ENCODE measurements at places on chromosomes 2 and 18. TPM values are rescaled to one million over a fixed set of nuclear protein-coding genes. Genes with fewer than 3 reads are reported as not detected.

GRCh38 chr2:4866198-4866597 lies 826.0 kb upstream of the SOX11 start:
- no peaks in the 10 kb centered on the region for H3K36me3 ChIP-seq
- no peaks in the 10 kb centered on the region for H3K4me1 ChIP-seq
- H3K27me3 ChIP-seq: no peaks in the 10 kb centered on the region
- no peak for DNase-seq

- H3K27me3 ChIP-seq: peaks cover 30% of the 10 kb centered on the region
- no peak overlapping the region for H3K4me3 ChIP-seq
- no peak overlapping the region for H3K27ac ChIP-seq
- DNase-seq: no peak
- no peaks in the 10 kb centered on the region for H3K36me3 ChIP-seq
These were observed 244.9 kb upstream of the PXDN start for GRCh38 chr2:1989216-1989615.

- H3K4me3 ChIP-seq: no peak overlapping the region
- peaks cover 22% of the 10 kb centered on the region for H3K27me3 ChIP-seq
- DNase-seq: no peak
- H3K4me1 ChIP-seq: no peaks in the 10 kb centered on the region
- H3K27ac ChIP-seq: no peak overlapping the region
These were observed 146.1 kb downstream of the MTX2 start for GRCh38 chr2:176415174-176415895.

- no peak overlapping the region for H3K4me3 ChIP-seq
- H3K4me1 ChIP-seq: no peaks in the 10 kb centered on the region
- H3K27ac ChIP-seq: no peak overlapping the region
These were observed 281.3 kb downstream of the DYSF start for GRCh38 chr2:71734620-71735019.

DNA sequence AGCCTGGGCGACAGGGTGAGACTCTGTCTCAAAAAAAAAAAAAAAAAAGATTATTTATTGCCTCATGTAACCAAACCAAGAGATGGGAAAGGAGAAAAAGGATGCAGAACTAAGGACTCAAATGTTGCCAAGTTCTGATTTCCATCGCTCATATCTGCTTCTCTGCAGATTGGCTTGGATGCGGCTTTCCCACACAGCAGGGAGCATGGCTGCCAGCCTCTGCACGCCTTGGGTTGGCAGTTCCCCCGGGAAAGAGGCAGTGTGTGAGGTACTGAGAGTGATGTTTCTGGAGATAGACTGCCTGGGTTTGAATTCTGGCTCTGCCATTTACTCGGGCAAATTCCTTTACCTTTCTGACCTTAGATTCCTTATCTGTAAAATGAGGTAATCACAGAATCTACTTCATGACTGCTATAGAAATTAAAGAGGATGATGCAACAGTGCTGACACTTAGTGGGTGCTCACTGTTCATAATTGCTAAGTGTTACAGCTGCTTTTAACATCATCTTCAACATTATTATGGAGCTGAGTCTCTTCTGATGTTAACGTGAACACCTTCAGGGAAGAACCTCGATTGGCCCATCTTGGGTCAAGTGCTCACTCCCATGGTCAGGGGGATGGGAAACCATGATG lies 68.8 kb downstream of the ACAA2 start:
- no peak for DNase-seq
- H3K27me3 ChIP-seq: peaks cover 17% of the 10 kb centered on the region
- no peak overlapping the region for H3K4me3 ChIP-seq

GRCh38 chr2:200300065-200300464 lies 6.4 kb upstream of the SPATS2L start:
- peaks cover 33% of the 10 kb centered on the region for H3K27me3 ChIP-seq

- H3K4me1 ChIP-seq: no peaks in the 10 kb centered on the region
- H3K4me3 ChIP-seq: no peak overlapping the region
- DNase-seq: no peak
- no peaks in the 10 kb centered on the region for H3K36me3 ChIP-seq
- H3K27ac ChIP-seq: no peak overlapping the region
- no peaks in the 10 kb centered on the region for H3K27me3 ChIP-seq
These were observed 107.1 kb downstream of the TTN start for GRCh38 chr2:178700136-178700535.

DNA sequence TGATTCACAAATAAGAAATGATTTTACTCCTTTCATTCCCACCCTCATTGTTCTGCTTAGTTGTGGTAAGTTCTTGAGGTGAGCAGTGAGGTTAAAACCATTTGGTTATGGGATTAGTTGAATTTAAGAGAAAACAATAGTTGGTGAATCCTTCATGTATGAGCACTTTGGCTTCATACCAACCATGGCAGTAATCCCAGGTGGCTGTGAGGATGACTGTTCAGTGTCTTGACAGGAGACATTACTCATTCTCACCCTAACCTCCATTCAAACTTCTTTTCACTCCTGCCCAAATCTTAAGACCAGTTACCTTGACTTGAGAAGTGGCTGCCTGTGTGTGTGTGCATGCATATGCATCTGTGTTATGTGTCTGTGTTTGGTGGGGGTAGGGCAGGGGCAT lies 143.1 kb downstream of the SETBP1 start:
- H3K27ac ChIP-seq: no peak overlapping the region
- no peak overlapping the region for H3K4me3 ChIP-seq
- peaks cover 3% of the 10 kb centered on the region for H3K4me1 ChIP-seq
- DNase-seq: no peak

- no peaks in the 10 kb centered on the region for H3K36me3 ChIP-seq
- H3K4me3 ChIP-seq: no peak overlapping the region
- no peak overlapping the region for H3K27ac ChIP-seq
- H3K27me3 ChIP-seq: peaks cover 2% of the 10 kb centered on the region
- DNase-seq: no peak
These were observed 223.0 kb upstream of the DPP10 start for GRCh38 chr2:114219456-114219855.

DNA sequence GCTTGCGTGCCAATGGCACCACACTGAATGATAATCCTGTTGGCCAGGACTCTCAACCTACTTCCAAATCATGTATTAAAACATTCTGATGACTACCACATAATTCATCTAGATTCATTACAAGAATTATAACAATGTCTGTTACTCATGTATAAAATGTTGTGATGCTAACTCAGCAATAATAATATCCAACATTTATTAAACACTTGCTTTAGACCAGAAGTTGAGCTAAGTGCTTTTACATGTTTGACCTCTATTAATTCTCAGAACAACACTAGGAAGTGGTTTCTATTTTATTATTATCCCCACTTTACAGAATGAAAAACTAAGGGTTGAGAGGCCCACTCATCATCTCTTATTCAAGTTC lies 178.4 kb downstream of the LNPK start:
- no peaks in the 10 kb centered on the region for H3K4me1 ChIP-seq
- no peak overlapping the region for H3K4me3 ChIP-seq
- no peak for DNase-seq
- peaks cover 2% of the 10 kb centered on the region for H3K27me3 ChIP-seq

DNA sequence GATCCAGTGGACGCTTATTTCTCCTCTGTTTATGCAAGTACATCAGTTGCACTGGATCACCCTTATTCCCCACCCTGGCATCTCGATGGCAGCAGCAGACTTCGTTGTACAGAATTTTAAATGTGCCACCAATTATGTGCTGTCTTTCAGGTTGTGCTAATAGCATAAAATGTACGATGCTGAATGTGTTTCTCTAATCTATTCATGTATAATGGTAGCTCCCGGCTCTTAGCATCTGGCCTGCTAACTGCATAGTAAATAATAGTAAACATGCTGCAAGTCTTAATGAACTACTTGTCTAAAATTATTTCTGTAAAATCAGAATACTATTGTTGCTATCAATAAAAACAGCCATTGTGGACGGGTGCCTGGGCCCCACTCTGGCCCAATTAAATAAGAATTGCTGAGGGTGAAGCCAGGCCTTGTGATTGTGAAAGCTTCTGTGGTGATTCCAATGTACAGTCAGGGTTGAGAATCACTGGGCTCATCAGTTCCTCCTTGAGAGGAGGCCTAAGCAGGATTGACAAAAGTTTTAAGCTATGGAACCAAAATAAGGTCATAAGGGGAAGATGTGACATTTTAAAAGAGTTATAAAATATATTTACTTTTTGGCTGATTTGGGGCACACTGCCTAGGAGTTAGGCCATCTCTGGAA lies 14.4 kb upstream of the MYO3B start:
- H3K4me1 ChIP-seq: no peaks in the 10 kb centered on the region
- DNase-seq: no peak
- no peak overlapping the region for H3K4me3 ChIP-seq
- H3K36me3 ChIP-seq: no peaks in the 10 kb centered on the region
- no peak overlapping the region for H3K27ac ChIP-seq

DNA sequence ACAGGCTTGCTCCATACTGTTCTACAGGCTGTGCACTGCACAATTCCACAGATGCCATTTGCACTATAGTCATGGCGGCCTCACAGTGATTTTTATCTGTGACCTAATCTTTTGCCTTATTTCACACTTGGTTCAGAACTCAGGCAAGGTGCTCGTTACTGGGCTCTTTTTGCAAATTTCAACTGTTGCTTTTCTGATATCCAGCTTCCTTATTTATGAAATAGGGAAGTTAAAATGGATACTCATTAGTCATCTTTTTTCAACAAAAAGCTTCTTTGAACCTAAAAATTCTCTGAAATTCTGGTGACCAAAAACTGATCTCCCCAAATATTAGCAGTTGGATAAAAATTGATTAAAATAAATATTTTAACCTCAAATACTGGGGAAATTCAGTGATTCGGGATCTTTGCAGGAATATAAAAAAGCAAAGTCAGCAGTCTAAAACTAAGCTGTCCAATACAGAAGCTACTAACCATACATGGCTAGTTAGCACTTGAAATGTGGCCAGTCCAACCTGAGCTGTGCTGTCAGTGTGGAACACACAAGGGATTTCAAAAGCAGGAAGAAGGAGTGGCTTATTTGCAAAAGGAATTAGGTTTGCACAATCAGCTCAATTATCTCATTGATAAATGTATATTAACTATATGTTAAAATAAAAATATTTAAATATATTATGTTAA lies 134.4 kb downstream of the COL4A4 start:
- H3K36me3 ChIP-seq: no peaks in the 10 kb centered on the region
- DNase-seq: no peak
- H3K4me3 ChIP-seq: no peak overlapping the region
- H3K27ac ChIP-seq: no peak overlapping the region
- peaks cover 10% of the 10 kb centered on the region for H3K27me3 ChIP-seq
- H3K4me1 ChIP-seq: peaks cover 3% of the 10 kb centered on the region

DNA sequence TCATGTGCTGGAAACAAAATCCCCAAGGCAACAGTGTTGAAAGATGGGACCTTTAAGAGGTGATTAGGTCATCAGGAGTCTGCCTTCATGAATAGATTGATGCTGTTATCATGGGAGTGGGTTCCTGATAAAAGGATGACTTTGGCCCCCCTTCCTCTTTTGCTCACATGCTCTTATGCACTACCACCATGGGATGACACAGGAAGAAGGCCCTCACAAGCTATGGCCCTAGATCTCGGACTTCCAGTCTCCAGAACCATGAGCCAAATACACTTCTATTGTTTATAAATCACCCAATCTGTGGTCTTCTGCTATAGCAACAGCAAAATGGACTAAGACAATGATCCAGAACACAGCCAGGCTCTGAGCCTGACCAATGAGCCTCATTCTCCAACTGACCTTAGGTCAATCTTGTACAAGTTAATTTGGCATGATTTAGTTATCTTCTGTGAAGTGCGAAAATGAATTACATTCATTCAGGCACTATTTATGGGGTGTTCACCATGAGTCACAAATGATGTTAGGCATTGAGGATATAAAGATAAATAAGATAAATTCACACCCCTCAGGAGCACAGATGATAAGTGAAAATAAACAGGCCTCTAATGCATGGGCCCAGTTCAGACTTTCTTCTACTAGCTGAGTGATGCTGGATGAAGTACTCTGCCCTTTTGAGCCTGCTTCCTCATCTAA lies 37.7 kb upstream of the NT5C1B start:
- H3K27me3 ChIP-seq: no peaks in the 10 kb centered on the region
- H3K4me3 ChIP-seq: no peak overlapping the region
- H3K4me1 ChIP-seq: no peaks in the 10 kb centered on the region
- DNase-seq: no peak
- no peak overlapping the region for H3K27ac ChIP-seq

DNA sequence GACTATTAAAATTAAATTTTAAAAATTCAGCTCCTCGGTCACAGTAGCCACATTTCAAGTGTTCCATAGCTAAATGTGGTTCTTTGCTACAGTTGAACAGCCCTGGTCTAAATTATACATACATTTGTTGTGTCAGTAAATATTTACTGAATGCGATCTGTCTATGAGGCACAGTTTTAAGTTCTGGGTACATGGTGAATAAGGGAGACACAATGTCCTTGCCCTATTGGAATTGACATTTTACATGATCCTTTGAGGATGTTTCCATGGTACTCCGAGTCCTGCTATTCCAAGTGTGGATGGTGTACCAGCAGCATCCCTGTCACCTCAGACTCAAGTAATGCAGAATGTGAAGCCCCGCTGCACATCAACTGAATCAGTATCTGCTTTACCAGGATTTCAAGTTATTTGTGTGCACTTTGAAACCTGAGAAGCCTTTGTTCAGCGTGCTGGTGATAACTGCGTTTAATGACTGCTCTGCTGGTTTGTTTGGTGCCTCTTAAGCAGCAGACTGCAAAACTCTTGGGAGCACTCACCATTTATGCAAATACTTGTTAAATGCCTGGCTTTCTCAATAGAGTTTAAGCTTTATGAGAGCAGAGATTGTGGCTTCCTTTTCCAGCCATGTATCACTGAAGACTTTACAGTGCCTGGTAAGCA lies 1.5 kb downstream of the GALNT1 start:
- H3K27ac ChIP-seq: no peak overlapping the region
- DNase-seq: no peak
- peaks cover 15% of the 10 kb centered on the region for H3K4me1 ChIP-seq
- H3K27me3 ChIP-seq: peaks cover 17% of the 10 kb centered on the region
- peak overlapping the region; percentile 70 for H3K4me3 ChIP-seq
- H3K36me3 ChIP-seq: peaks cover 19% of the 10 kb centered on the region

MC4R gene
- total RNA-seq: not detected

SKA1 gene
- total RNA-seq: 46.3 TPM

SLC39A10 gene
- total RNA-seq: 50.9 TPM

RIOK3 gene
- total RNA-seq: 53.6 TPM

IL1R2 gene
- not detected for total RNA-seq

HOXD3 gene
- not detected for total RNA-seq
